HuH-7 (cell line): ENCODE measurements at places on chromosomes 6 and 20.

- DNase-seq: no peak
Observed at GRCh38 chr20:57663681-57664451, 43.6 kb upstream of the ZBP1 start.

- no peak for DNase-seq
Observed at GRCh38 chr20:13322621-13323020, 101.5 kb downstream of the ISM1 start.

DNA sequence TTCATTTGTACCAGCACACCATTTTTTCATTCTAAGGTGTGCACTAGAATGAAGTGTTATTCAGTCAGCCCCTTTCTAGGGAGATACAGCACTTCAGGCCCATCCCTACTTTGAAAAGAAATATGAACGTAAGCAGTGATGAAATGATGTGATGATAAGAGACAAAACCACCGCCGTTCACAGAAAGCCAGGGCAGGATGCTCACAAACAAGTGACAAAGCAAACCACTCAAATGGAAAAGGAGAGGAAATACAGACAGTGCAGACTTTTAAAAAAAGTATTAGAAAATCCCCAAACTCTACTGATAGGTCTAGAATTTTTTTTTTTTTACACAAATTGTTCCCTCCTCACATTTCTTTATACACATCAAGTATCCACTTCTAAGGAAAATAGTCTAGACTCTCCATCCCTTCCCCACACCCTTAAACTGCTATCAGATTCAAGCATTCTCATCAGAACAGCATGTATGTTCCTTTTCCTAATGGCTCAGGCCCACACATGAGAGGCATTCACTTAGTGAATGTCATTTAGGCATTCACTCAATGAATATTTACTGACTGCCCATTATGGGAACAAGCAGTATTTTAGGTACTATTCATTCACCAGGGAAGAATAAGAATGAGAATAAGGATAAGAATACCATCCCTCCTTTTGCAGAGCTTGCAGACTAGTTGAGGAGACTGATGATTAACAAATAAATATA lies 243.5 kb downstream of the GMPR start:
- no peak for DNase-seq

GRCh38 chr20:48166082-48166835 lies 381.0 kb upstream of the SULF2 start:
- DNase-seq: no peak

GRCh38 chr6:123830120-123830519 lies 26.5 kb downstream of the NKAIN2 start:
- DNase-seq: no peak

DNA sequence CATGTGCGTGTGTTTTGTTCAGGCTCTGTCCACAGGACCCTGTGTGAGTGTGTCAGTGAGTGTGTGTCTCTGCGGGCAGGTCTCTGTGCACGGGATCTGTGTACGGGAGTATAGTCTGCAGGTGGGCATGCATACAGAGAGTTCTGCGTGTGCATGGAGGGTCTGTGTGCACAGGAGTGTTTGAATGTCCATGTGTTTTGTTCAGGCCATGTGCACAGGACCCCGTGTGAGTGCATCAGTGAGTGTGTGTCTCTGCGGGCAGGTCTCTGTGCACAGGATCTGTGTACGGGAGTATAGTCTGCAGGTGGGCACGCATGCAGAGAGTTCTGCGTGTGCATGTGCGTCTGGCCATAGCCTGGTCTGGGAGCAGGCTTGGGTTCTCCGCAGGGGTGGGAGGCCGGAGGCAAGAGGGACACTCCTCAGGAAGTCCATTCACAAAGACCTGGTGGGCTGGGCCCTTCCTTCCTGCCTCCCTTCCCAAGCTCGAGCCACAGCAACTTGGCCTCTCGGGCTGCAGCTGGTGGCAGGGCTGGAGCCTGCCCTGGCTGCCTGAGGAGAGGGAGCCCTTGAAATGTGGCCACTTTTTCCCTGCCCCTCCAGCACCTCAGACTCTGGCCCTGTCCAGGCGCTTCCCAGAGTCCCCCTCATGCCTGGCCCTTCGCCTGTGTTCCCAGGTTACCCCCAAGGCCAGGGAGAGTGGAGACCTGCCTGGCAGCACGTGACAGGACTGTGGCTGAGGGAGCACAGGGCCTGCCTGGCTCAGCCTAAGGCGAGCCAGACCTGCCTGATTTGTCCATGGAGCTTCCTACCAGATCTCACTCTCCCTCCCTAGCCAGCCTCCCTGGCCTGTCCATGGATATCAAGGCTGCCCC lies 6.8 kb downstream of the HSPA12B start:
- no peak for DNase-seq

- no peak for DNase-seq
Observed at GRCh38 chr6:156174031-156174890, 602.9 kb upstream of the ARID1B start.
